ENCODE measurements at places on chromosomes 11 and 22.

DNA sequence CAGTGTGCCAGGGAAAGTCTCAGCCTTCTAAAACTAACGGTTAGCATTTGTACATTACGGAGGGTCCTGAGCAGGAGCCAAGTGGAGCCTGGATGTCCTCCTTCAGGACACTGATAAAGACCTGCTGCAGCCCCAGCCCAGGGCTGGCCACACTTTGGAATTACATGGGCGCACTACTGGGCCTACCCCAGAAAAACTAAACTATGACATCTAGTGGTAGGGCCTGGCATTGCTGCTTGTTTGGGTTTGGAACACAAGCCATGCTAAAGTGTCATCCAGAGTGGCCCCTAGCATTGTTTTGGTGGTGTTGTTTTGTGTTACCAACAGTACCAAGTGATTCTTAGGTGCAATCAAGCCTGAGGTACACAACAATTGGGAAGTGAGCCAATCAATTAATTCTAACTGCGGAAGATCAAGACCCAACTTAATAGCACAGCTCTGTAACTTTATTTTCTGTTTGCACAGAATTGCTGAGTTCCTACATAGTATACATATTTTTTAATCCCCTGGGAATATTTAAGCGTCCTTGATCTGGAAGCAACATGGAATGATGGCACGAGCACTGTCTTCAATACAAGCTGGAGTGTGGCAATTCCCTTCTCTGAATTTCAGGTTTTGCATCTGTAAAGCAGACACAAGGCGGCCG is 340.7 kb downstream of the LARGE1 start:
- peak; percentile 67 for DNase-seq

GRCh38 chr11:3135481-3136440 is 29.3 kb downstream of the OSBPL5 start:
- no peak for DNase-seq

DNA sequence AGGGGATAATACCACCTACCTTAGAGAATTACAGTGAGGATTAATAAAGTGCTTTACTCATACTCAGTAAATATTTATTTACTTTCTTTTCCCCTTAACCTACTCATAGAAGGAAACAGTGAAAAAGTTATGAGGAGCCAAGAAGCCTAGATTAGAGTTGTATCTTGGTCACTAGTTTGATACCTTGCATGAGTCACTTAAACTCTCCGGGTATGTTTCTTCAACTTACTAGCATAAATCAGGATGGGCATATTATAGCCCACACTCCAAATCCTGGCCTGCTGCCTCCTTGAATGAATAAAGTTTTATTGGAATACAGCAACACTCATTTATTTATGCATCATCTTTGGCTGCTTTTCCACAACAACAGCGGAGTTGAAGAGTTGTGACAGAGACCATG is 8.2 kb downstream of the FBXO3 start:
- no peak for DNase-seq

DNA sequence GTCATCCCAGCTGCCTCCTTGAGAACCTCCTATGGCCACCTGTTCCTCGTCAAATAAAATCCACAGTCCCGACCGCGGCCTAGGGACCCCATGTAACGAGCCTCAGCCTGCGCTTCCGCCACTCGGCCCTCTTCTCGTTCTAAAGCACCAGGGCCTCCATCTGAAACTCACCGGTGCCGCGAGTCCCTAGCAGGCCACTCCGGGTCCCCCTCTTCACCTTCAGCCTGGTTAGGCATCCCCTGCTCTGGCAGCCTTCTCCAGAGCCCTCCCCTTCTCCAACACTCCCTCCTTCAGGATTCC is 2.4 kb upstream of the SSTR3 start:
- no peak for DNase-seq

DNA sequence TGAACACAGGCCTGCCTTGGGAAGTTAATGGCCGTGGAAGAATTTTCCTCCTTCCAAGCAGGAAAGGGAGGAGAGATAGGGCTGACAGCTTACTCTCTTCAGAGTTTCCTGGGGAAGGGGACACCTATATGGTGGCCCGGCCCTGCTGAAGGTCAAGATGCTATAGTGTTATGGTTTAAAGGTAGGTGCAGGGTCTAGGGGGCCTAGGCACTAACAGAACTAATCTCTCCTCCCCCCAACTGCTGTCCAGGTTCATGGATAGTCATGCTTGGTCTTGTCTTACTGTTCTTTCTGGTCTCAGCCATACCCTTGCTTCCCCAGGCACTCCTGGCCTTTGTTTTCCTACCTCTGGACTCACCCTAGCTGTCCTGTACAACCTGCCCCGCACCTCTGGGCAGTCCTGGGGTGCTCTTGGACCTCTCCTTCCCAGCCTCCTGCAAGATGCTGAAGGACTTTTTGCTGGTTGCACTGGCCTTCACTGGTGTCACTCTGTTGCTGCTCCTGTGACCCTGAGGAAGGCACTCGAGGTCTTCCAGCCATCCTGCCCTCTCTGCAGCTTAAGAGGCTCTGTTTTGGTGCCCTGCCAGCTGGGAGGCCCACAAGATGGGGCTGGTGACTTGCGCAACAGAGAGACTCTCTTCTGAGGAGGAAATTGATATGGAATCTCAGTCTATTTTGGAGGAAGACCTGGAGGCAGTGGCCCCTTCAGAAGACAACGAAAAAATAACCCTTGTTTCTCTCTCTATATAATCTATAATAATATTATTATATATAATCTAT is 17.9 kb downstream of the SEC14L3 start:
- DNase-seq = peak; percentile 59

GRCh38 chr11:77175021-77175842 is 47.2 kb downstream of the MYO7A start:
- no peak for DNase-seq

DNA sequence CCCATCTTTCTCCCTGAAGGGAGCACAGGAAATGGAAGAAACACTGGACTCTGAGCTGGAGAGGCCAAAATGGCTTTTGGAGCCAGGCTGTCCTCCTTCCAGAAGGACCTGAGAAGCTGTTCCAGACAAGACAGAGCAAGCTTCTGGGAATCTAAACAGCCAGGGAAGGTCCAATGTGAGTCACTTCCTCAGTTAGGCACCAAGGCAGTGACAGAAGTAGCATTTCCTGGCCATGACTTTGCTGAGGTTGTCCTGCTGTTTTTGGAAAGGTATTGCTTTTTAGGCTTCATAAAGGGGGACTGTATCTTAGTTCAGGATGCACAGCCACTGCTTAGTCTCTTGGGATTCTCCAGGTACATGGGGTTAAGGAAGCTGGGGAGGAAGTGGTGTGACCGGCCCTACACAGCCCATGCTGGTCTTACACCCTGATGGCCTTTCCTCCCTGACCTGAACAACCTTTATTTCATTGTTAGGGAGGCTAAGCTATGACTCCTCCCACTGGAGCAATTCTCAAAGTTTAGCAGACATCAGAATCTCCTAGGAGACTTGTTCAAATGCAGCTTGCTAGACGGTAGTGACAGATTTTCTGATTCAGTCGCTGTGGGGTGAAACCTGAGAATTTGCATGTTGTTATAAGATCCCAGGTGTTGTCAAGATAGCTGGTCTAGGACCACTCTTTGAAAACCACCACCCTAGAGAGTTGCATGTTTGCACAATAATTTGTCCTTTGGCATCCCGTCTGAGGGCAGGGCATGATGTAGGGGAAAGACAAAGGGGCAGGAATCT is 6.8 kb upstream of the INSC start:
- no peak for DNase-seq

GRCh38 chr11:19905280-19905853 is 192.7 kb downstream of the NAV2 start:
- DNase-seq = peak; percentile 80

DNA sequence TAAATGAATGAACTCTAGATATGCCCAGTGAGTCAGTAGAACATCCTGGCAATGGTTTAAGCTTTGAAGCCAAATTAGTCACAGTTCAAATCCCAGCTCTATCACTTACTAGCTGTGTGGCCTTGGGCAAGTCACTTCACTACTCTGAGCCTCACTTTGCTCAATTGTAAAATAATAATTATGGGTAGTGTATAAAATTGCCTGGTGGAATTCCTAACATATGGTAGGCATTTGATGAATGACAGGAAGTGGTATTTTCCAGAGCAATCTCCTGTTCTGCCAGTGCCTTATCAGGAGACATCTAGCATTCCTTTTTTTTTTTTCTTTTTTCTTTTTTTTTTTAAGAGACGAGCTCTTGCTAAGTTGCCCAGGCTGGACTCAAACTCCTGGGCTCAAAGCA is 13.0 kb downstream of the SCN4B start:
- DNase-seq = no peak

GRCh38 chr11:120643284-120643683 is 131.7 kb downstream of the GRIK4 start:
- no peak for DNase-seq

DNA sequence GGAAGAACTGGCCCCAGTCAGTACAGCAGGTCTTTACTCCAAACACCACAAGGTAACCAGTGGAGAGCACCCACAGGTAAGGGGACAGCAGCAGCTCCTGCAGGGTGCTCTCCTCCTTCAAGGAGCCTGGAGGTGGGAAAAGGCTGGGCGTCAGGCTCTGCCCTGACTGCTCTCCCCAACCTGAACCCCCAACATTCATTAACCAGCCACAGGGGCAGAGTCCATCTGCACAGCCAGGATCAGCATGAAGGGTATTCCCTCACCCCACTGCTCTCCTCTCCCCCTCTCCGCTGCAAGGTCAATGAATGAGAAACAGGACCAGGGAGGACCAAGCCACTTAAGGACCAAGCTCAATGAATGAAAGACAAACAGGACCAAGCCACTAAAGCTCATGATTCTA is 3.7 kb downstream of the SLC37A4 start:
- no peak for DNase-seq

GRCh38 chr11:36312611-36313472 is 16.8 kb downstream of the PRR5L start:
- peak; percentile 18 for DNase-seq

- no peak for DNase-seq
These were observed 236.8 kb downstream of the BUD13 start for GRCh38 chr11:116535994-116536393.

DNA sequence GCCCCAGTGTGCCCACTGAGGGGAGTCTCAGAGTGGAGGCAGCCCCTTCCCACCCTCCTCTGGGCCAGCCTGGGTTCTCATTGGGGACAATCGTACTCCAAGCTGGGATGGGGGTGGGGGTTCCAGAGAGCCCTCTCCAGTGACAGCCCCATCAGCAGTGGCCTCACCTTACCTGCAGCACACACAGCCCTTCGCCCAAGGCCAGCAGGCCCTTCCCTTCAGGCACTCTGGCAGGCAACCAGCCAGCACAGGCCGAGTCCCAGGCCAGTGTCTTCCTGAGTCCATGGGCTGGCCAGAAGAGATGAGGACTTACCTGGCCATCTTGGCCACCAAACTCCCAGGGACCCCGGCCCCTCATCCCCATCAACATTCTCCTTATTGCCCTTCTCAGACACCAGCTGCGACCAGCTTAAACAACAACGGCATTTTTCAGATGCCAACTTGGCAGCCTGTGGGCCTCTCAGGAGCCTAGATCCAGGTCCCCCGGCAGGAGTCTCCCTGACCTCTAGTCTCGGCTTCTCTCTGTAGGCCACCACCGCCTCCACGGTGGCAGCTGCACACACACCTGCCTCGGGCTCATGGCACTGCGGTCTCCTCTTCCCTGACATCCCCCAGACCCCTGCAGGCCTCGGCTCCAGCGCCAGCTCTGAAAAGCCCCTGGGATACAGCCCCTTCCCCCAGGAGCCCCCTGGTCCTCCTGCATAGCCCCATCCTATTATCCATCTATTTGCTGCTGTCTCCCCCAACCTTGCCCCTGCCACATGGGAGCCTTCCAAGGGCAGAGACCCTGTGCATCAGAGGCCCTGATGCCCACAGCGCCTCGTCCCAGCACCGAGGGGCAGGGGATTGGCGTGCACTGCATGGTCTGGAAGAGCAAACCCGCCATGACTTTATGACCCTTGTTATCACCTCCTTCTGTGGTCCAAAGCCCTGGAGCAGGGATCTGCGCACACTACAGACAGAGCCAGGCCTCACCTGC is 111.2 kb upstream of the FGF3 start:
- no peak for DNase-seq

DNA sequence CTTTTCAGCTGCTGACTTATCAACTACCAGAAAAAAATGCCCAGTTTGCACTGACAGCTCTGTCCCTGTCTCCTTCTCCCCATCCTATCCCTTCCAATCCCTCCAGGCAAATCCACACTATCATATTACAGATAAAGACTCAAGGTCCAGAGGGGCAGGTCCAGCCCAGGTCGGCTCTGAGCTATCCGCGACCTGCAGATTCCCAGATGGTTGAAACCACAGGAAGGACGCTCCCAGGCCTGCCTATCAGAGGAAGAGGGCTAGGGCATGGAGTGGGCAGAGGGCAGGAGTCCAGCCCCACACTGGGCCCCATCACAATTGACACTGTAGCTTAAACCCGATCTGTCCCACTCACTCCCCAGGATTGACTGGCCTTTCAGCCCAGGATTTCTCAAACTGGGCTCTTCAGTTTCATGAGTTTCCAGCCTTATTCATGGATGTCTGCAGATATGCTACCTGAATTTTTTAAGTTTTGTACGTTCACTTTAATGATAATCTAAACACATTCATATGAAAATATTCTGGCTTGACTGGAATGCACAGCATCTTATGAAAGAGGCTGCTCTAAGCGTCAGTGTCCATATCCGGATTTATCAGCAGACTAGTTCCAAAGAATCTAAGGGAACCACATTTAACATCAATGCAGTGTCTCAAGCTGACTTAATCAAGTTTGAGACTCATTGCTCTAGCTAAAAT is 16.4 kb upstream of the FCHSD2 start:
- peak; percentile 61 for DNase-seq

GRCh38 chr11:11483627-11484026 is 130.6 kb upstream of the CSNK2A3 start:
- DNase-seq = no peak

DNA sequence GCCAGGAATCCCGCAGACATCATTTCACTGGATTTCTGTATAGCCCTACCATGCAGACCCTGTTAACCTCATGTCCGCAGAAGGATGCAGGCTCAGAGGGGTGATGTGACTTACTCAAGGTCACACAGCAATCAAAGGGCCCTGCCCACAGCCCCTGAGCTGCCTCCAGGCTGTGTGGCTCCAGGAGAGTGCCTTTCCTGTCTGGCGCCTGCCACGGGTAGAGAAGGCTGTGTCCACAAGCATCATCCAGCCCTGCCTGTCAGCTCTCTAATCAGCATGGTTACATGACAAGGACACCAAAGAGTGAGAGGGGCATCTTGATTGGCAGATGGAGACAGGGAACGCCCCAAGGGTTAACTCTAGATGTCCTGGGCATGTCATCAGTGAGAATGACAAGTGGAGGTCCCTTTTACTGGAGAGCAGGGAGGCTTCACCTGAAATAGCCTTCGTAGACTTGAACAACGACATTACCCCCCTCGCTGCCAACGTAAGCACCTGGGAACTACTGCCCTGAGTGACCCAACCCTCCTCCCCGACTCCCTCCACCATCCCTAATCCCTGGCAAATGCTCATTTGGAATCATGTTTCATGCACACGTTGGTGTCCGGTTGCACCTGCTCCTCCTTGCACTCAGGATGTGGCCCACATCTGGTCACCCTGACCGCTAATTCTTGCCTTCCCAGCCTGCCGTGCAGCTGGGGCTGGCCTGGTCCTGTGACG is 6.9 kb downstream of the FGF19 start:
- no peak for DNase-seq

GRCh38 chr11:128300785-128301184 is 286.6 kb downstream of the ETS1 start:
- DNase-seq = no peak

- DNase-seq = peak; percentile 27
These were observed 62.6 kb upstream of the PHF21B start for GRCh38 chr22:45072322-45072903.

Measured in cardiac fibroblast (primary cell).